Calu3 (cell line): ENCODE measurements at places on chromosomes 3 and 15. TPM values are rescaled to one million over a fixed set of nuclear protein-coding genes. Genes with fewer than 3 reads are reported as not detected.

GRCh38 chr3:164806188-164806587 lies 272.1 kb downstream of the SI start:
- H3K27me3 ChIP-seq, result no peaks in the 10 kb centered on the region
- H3K4me1 ChIP-seq, result no peaks in the 10 kb centered on the region
- no peaks in the 10 kb centered on the region for H3K36me3 ChIP-seq

DNA sequence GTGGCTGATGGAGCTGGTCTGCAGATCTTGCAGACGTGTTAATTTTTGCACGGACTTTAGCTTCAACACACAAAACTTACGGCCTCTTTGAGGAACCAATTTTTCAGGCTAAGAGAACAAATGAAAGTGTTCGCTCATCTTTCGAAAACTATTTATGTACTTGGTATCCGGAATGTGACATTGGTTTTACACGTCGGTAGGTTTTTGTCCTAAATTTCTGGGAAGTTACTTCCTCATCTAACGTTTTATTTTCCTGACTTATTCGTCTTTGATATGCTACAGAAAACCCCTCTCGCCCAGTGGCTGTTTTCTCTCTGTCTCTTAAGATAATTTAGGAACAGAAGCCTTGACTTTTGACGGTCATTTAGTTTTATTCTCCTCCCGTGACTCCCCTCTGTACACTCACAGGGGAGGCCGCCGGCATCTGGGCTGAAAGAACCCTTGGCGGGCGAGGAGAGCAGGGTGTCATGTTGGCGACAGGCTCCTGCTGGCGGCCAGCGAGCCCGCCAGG lies 834 bp upstream of the GREM1 start:
- no peak overlapping the region for H3K4me3 ChIP-seq
- H3K27ac ChIP-seq, result no peak overlapping the region
- H3K4me1 ChIP-seq, result no peaks in the 10 kb centered on the region
- H3K36me3 ChIP-seq, result no peaks in the 10 kb centered on the region

DNA sequence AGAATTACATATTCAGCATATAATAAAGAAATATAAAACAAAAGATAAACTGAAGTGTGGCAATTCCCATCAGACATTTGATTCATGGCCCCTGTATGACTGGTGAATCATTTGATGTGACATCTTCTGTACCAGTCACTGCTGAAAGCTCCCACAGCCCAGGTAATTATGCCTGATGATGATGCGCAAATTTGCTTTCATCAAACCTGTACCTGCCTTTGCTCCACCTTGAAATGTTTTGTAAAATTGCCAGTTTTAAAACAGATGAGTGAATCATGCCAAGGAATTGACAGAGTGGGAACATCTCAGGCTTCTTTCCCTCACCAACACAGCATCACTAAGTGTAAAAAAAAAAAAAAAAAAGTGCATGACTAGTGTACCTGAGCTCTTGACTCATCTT lies 66.5 kb upstream of the EIF1B start:
- no peaks in the 10 kb centered on the region for H3K27me3 ChIP-seq
- no peaks in the 10 kb centered on the region for H3K36me3 ChIP-seq
- no peak for DNase-seq
- no peak overlapping the region for H3K4me3 ChIP-seq

GRCh38 chr3:120909602-120909878 lies 1.5 kb downstream of the STXBP5L start:
- H3K4me1 ChIP-seq, result peaks cover 19% of the 10 kb centered on the region
- no peak overlapping the region for H3K27ac ChIP-seq
- H3K4me3 ChIP-seq, result no peak overlapping the region
- peaks cover 79% of the 10 kb centered on the region for H3K27me3 ChIP-seq
- DNase-seq, result no peak
- H3K36me3 ChIP-seq, result peaks cover 4% of the 10 kb centered on the region

DNA sequence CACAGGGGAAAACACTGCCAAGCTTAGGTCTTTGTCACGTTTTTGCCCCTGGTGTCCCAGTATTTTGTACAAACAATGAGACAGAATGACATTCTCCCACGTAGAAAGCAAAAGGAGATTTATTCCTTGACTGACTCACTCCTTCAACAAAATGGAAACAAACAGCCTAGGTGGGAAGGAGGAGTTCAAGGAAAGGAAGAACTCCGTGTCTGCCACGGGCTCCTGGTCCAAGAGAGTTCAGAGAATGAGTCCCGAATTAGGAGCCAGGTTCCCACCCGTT lies 8.1 kb downstream of the TLE3 start:
- H3K27me3 ChIP-seq, result no peaks in the 10 kb centered on the region
- H3K27ac ChIP-seq, result no peak overlapping the region
- H3K36me3 ChIP-seq, result peaks cover 40% of the 10 kb centered on the region
- DNase-seq, result no peak
- H3K4me3 ChIP-seq, result no peak overlapping the region
- peaks cover 47% of the 10 kb centered on the region for H3K4me1 ChIP-seq

DNA sequence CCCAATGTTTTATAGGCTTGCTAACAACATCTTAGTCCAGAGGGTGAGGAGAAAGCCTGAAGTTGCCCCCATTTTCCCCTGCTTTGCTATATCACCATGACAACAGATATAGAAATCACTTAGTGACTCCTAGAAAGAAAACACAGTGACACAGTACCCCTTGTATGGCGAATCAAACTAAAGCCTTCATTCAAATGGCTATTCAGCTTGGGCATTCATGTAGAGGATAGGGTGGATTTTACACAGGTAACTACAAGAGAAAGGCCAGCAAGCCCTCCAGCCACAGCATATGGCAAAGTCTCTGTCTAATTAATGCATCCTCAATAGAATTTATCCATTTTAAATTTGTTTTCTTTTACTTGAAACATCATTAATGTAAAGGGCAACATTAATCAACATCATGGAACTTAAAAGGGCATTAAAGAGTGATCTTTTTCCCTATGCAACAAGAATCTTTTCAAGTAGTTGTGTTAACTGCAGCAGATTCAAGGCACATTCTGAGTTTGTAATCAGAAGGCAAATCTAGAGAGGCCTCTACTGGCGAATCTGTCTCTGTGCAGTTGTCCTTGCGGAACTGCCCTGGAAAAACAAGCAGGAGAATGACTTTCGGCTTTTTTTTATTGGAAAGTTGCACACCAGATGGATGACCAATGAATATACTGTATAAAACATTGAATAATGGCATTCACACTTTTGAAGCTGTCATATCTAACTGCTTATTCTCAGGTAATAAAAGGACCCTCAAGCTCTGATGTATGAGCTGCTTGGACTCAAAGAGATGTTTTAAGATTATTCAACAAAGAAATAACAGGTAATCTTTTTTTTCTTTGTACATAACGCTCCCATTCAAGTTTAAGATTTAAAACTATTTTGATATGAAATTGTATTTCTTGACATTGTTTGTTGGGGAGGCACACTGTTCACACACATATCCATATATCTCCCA lies 621.7 kb upstream of the AGTR1 start:
- DNase-seq, result peak; percentile 44
- H3K4me3 ChIP-seq, result no peak overlapping the region
- no peaks in the 10 kb centered on the region for H3K36me3 ChIP-seq
- no peaks in the 10 kb centered on the region for H3K4me1 ChIP-seq

- H3K4me1 ChIP-seq, result peaks cover 75% of the 10 kb centered on the region
- no peak overlapping the region for H3K4me3 ChIP-seq
- H3K27ac ChIP-seq, result peak overlapping the region; percentile 95
- no peak for DNase-seq
- H3K27me3 ChIP-seq, result no peaks in the 10 kb centered on the region
These were observed 217.4 kb upstream of the TPM1 start for GRCh38 chr15:62825191-62825590.

DNA sequence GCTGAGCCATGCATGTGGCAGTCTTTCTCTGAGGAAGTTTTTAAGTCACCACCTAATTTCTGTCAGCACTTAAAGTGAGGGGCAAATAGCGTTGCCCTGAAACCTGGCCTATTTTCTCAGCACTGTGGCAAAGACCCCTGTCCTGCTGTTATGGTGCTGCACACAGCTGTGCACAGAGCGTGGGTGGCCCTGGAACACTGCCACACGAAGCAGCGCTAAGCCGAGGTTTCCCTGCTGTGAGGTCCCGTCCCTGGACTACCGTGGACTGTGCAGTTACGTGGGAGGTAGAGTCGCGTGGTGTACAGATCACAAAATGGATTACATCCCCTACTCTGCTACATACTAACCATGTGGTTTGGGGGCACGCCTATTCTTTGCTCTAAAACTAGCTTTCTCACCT lies 101.6 kb upstream of the NR2E3 start:
- H3K27me3 ChIP-seq, result peaks cover 17% of the 10 kb centered on the region
- no peak overlapping the region for H3K27ac ChIP-seq
- DNase-seq, result no peak
- no peaks in the 10 kb centered on the region for H3K36me3 ChIP-seq
- H3K4me1 ChIP-seq, result peaks cover 28% of the 10 kb centered on the region
- no peak overlapping the region for H3K4me3 ChIP-seq

- no peaks in the 10 kb centered on the region for H3K4me1 ChIP-seq
- no peaks in the 10 kb centered on the region for H3K27me3 ChIP-seq
- no peak overlapping the region for H3K27ac ChIP-seq
- no peak overlapping the region for H3K4me3 ChIP-seq
- DNase-seq, result no peak
- peaks cover 52% of the 10 kb centered on the region for H3K36me3 ChIP-seq
These were observed 19.5 kb downstream of the PLXNB1 start for GRCh38 chr3:48410205-48411040.

DNA sequence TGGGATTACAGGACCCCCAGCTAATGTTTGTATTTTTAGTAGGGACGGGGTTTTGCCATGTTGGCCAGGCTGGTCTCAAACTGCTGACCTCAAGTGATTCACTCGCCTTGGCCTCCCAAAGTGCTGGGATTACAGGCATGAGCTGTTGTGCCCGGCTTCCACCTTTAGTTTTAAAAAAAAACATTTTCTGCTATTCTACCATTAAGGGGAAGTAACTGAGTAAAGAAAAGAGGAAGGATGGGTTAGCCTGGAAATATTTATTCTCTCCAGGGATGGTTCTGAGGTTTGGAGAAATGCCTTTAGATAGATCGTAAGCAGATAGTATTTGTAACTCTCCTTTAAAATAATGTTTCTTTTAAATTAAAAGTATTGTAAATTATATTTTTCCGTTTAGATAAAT lies 3.1 kb downstream of the AP4E1 start:
- peaks cover 27% of the 10 kb centered on the region for H3K36me3 ChIP-seq
- H3K27me3 ChIP-seq, result no peaks in the 10 kb centered on the region
- peaks cover 7% of the 10 kb centered on the region for H3K4me1 ChIP-seq
- H3K4me3 ChIP-seq, result no peak overlapping the region
- no peak for DNase-seq
- H3K27ac ChIP-seq, result no peak overlapping the region

DNA sequence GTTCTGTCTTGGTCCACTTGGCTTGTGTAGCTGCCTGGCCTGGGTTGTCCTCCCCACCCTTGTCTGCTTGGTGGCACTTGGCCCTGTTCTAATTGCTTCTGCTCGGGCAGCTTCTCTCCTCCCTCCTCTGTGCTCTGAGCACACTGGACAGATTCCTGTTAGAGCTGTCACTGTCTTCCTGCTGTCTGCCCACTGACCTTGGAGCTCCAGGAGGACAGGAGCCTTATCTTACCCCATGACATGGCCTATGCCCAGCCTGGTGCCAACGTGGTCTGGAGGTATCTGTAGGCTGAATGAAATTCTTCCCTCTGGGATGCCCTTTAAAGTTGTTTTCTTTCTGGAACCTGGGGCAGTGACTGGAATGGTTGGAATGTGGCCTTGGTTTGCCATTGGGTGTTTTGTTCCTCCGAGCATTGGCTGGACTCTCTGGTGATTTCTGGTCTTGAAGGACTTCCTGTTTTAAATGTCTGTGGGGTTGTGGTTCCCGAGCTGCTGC lies 94.1 kb downstream of the FAM43A start:
- H3K4me1 ChIP-seq, result peaks cover 9% of the 10 kb centered on the region
- no peak overlapping the region for H3K27ac ChIP-seq
- no peak overlapping the region for H3K4me3 ChIP-seq
- H3K36me3 ChIP-seq, result no peaks in the 10 kb centered on the region
- no peak for DNase-seq

DNA sequence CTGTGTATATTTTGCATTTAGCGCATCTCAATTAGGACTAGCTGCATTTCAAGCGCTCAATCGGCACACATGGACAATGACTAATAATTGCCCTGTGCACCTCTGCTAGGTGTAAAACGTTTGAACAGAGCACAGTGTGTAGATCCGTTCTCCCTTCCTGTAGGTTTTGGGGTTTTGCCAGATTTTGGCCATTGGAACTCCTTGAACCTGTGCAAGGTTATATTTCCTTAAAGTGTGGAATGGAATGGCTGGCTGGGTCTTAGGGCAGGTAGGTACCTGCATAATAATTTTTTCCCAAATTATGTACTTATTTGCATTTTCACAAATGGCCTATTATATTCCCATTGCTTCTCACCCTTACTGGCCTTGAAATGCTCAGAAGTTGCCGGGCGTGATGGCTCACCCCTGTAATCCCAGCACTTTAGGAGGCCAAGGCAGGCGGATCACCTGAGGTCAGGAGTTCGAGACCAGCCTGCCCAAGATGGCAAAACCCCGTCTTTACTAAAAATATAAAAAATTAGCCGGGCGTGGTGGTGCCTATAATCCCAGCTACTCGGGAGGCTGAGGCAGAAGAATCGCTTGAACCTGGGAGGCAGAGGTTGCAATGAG lies 777 bp downstream of the RNU5B-1 start:
- DNase-seq, result peak; percentile 14
- peaks cover 11% of the 10 kb centered on the region for H3K4me1 ChIP-seq

- no peak overlapping the region for H3K27ac ChIP-seq
- DNase-seq, result no peak
- peaks cover 15% of the 10 kb centered on the region for H3K27me3 ChIP-seq
- H3K4me3 ChIP-seq, result no peak overlapping the region
- no peaks in the 10 kb centered on the region for H3K36me3 ChIP-seq
These were observed 119.3 kb downstream of the GLDN start for GRCh38 chr15:51460796-51461195.

DNA sequence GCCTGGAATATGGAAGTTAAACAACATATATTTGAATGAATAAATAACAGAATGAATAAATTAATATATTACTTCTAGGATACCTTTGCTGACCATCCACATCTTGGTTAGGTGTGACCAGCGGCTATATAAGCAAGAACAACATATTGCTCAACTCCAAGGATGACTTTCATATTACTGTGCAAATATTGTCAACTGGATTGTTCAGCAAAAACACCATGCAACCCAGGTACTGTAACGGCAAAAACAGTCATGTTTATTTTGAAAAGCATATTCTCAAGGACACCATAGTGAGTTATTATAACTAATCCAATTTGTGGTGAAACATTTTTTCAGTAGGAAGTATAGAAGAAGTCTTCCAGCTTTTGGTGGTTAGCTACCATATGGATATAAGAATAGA lies 907.9 kb downstream of the IGSF11 start:
- H3K27me3 ChIP-seq, result no peaks in the 10 kb centered on the region
- H3K4me3 ChIP-seq, result no peak overlapping the region
- DNase-seq, result no peak
- H3K36me3 ChIP-seq, result no peaks in the 10 kb centered on the region
- H3K27ac ChIP-seq, result no peak overlapping the region

CELF6 gene
- 0.19 and 0.42 TPM in 2 replicates for total RNA-seq

IQCF6 gene
- not detected in 2 replicates for total RNA-seq

GREM1 gene
- total RNA-seq, result not detected in 2 replicates

KLHL6 gene
- not detected in 2 replicates for total RNA-seq

ARGFX gene
- total RNA-seq, result not detected in 2 replicates

PP2D1 gene
- total RNA-seq, result not detected in 2 replicates
